ENCODE measurements at places on chromosomes 7 and 10.

DNA sequence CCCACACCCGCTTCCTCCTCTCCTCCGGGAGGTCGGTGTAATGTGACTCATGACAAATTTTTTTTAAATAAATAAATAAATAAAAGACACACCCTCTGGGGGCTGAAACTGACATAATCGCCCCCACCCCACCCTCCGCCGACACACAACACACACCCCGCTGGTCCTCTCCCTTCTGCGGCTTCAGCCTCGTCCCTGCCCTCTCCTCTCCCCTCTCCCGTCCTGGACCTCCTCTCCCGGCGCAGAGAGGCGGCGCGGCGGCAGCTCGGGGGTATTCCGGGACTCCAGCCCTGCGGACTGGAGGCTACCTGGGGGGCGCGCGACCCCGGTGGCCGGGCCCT is 686 bp downstream of the ABI1 start:
- peak; percentile 55 for DNase-seq

GRCh38 chr7:145092766-145093165 is 256.9 kb upstream of the TPK1 start:
- DNase-seq, result no peak

DNA sequence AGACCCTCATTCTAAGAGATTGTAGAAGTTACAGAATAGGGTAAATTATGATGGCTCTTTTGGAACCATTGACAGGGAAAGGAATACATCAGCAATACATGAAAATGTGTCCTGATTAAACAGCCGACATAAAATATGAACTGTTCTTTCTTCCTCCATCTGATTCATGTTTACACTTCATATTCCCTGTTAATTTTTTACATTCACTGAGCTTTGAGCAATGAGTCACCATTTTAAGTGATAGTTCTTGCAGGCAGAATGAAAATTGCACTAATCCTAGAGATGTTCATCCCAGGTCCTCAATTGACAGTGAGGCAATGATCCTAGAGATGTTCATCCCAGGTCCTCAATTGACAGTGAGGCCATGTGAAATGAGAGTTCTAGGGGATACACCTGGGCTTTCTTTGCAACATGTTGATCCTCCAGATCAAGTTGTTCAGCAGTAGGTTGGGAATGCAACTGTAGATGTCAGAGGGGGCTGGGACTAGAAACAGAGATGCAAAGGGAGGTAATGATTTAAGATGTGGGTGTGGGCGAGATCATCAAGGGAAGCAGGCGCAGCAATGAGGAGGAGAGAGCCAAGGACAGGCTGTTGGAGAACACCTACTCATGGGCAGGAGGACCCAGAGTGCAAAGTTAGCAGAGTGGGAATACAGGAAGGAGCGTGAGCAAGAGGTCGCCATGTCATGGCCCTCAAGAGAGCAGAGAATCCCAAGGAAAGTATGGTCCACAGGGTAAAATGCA is 138.7 kb downstream of the ZNF365 start:
- DNase-seq, result no peak

DNA sequence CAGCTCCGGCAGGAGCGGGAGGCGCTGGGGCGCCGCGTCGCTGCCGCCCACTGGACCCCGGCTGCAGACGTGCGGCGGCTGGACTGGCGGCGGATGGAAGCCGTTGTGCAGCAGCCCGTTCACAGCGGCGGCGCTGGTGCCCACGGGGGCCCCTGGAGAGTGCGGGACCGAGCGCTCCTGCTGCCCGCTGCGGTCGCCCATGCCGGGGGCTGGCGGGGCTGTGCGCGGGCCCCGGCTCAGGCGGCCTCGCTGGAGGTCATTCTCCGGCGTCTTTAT is 413 bp downstream of the PANK1 start:
- DNase-seq, result no peak

DNA sequence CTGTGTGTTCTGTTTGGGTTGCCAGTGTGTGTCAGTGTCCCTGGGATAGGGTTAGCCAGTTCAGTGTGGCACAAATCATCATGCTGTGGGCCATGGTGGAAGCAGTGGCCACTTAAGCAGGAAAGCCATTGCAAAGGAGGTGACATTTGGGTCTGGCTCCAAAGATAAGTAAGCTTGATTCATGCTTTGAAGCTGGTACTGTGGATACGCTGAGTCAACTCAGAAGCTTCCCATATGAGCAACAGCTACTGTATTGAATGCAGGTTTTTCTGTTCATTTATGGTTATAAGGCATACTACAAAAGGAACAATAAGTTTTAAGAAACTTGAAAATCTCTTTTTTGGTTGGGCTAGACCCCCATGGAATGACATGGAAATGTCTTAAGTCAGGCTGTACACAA is 143.1 kb downstream of the BMPER start:
- no peak for DNase-seq

- DNase-seq, result no peak
These were observed 219.0 kb downstream of the ADRA2A start for GRCh38 chr10:111295788-111296187.

- DNase-seq, result no peak
These were observed 526.4 kb downstream of the DNAJB6 start for GRCh38 chr7:157863176-157863575.

- DNase-seq, result no peak
These were observed 52.5 kb upstream of the CAMK2B start for GRCh38 chr7:44377681-44378421.

DNA sequence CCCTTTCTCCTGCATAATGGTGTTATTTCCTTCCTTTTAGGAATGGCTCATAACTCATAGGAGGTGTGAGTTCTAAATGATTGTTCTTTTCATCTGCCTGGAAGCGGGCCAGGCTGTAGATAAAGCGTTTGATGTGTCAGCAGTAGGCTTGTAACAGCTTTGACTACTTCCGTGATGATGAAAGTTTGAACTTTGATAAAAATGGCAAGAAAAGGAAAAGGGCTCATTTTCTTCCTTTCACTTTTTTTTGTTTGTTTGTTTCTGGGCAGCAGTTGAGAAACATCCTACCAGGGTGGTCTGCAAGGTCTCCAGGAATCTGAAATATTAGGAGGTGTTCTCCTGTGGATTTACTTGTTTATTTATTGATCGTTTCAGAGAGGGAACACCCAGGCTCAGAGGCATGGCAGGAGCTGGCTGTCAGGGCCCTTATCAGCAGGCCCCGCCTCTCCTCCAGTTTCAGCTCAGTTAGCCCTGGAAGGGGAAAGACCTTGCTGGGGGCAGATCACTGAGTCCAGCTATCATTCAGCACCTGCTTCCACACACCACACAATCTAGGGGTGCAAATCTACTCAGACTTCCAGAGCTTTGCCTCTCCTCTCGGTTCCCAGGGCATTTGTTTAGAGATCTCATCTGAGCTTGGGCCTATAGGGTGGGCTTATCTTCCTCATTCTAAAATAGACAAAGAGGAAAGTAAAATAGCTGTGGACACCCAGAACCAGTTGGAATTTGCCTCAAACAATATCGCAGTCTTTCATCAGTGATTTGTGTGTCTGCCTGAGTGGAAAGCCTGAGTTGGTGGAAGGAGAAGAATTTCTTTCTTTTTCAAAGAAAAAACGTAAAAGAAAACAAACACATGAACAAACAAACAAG is 130.9 kb downstream of the BMPER start:
- no peak for DNase-seq

DNA sequence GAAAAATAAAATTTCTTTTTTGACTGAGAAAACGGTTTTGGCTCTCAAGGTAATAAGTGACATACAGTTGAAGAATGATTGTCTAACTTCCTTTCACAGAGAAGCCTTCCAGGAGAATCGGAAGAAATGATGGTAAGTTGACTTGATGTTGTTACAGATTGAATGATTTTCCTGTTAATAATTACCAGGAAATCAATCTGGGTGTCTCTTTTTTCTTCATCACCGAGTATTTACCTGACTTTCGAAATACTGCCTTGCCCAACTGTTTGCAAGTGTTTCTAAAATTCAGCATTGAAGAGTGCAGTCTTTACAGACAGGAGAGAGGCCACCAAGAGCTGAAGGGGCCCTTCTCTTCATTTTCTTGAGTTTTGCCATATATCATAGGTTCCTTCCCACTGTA is 4.0 kb downstream of the ITIH2 start:
- no peak for DNase-seq

- no peak for DNase-seq
These were observed 21.8 kb downstream of the REEP3 start for GRCh38 chr10:63542835-63543575.
